ENCODE measurements at places on chromosomes 7 and 10. TPM values are rescaled to one million over a fixed set of nuclear protein-coding genes. Genes with fewer than 3 reads are reported as not detected.
A peak's percentile ranks its signal among the peaks of the same experiment; 100 is the strongest.

DNA sequence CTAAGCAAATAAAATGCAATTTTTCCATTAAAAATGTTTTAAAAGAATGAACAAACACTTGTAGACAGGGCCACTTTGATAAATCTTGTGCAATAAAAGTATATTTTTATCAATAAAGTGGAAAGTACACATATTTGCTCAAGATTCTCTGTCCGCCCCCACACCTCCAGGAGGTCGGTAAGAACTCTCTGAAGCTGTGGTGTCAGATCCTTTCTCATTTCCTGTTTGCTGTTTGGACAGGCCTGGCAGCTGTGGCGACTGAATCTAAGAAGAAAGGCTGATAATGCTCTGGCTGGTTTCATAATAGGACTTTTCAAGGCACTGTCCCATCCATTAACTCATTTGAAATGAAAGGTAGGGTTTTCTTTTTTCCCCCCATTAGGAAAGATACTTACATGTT is 15.3 kb upstream of the ASB4 start:
- DNase-seq = no peak

GRCh38 chr10:15106352-15107013 is 9.3 kb downstream of the RPP38 start:
- DNase-seq = no peak

GRCh38 chr7:4556868-4557793 is 125.0 kb upstream of the FOXK1 start:
- peak; percentile 15 for DNase-seq

DNA sequence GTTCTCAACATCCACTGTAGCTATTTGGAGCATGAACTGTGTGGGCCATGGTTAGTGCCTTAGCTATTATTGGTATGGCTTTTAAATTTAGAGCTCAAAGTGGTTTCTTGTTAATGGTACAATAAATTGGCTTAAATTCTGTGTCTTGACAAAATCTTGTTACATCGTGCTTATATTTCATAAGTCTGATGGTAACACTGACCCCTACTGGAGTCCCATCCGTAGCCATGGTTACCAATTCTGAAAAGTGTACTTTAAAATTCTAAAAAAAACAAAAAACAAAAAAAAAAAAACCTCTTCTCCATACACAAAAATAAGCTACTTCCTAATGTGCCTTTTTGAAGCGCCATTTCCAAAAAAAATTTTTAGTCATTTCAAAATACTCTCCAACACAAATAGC is 6.4 kb upstream of the RPP30 start:
- no peak for DNase-seq

DNA sequence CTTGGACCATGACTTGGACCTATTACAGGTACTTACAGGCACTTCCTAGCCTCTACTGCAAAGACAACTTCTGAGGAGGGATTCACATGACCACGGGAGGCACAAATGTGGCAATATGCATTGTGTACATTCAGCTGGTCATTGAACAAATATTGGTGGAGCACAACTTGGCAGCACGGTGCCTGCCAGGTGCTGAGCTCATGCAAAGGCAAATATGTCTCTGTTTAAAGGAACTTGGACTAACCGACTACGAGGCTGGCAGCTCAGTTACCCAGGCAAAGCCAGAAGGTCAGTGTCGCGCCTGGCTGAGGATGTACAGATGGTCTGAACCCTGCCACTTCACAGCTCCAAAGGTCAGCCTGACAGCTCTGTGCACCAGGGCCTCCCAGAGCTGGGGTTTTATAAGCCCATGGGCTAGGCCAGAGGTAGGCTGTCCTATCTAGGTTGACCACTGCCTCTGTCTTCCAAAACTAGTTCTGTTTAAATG is 6.1 kb downstream of the DENND11 start:
- no peak for DNase-seq

DNA sequence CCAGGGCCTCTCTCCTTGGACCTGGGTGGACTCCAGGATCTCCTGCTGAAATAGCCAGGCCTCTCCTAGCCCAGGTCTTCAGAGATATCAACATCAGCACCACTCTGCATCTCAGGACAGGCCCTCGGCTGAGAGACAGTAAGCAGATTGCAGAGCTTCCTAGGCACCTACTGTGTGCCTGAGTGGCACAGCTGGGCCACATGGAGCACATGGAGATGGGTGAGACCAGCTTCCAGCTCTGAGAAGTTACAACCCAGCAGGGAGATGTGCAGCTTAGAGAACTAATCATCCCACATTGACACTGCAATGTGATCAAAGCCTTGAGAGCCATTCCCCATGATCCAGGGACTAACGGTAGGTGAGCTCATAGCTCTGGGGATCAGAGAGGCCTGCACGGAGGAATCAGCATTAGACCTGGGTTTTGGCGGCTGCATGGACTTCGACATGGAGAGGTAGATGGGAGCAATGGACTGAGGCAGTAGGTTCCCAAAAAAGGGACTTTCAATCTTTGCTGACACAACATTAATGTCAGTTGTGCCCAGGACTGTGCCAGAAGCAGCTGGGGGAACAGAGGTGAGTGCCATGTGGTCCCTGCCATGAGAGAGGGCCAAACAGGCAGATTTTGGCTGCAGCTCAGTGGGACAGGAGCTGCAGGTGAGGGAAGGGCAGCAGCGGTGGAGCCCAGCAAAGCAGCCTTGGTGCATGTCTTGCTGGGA is 76.0 kb upstream of the LEP start:
- DNase-seq = no peak

DNA sequence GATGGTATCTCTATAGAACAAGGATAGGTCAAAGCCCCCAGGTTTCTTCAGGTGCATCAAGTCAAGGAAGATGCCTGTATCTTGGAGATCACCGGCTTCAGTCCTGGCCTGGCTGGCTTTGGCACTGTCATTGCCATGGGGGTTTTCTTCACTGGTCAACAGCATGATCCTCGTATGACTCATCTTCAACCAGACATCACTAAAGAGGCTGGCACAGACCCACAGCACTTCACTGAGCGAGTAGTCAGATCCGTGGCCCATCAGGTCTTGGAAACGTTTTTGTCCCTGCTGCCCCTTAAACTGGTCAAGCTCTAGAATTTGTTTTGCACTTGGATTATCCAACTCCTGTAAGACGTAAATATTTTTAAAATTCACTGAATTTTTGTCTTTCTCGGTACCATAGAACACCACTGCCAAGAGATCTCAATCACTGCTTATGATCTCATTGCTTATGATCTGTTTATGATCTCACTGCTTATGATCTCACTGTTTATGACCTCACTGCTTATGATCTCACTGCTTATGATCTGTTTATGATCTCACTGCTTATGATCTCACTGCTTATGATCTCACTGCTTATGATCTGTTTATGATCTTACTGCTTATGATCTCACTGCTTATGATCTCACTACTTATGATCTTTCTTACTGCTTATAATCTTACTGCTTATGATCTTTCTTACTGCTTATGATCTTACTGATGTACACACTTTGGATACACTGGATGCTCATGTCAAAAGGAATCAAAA is 135.2 kb downstream of the CYP26A1 start:
- no peak for DNase-seq

GRCh38 chr7:107754642-107755041 is 10.7 kb downstream of the CBLL1 start:
- no peak for DNase-seq

DNA sequence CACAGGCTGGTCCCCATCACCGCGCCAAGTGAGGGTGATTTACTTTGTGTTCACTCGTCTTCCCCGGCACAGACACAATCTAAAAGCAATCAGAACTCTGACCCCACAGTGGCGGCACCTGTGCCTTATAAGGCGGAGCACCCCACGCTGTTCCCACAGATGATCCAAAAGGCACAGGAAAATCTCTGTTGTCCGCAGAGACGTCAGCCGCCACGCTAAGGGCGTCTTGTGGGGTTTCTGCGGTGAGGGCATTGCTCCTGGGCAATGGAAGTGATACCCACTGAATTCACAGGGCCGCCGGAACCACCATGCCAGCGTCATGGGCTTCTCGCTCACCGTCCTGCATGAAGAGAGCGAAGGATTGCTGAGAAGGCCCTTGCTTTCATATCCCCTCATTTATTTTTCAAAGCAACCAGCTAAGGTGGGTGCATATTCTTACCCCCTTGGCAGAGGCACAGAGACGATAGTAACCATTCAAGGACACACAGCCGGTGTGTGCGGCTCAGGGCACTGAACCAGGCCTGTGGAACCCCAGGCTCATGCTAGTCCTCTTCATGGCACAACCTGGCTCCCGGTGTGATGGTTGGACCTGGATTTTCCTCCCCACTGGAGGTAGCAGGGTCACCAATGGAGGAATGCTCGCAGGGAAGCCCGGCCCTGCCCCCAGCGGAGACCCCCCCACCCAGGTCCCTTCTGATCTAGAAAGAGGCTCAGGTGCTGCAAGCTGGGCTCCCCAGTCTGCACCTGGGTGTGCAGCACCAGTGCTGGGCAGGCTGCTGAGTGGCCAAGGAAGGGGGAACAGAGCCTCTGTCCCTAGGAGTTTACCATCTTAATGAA is 279.0 kb downstream of the TCERG1L start:
- peak; percentile 55 for DNase-seq

- no peak for DNase-seq
Measured at GRCh38 chr7:14717816-14718215, 184.7 kb downstream of the DGKB start.

DNA sequence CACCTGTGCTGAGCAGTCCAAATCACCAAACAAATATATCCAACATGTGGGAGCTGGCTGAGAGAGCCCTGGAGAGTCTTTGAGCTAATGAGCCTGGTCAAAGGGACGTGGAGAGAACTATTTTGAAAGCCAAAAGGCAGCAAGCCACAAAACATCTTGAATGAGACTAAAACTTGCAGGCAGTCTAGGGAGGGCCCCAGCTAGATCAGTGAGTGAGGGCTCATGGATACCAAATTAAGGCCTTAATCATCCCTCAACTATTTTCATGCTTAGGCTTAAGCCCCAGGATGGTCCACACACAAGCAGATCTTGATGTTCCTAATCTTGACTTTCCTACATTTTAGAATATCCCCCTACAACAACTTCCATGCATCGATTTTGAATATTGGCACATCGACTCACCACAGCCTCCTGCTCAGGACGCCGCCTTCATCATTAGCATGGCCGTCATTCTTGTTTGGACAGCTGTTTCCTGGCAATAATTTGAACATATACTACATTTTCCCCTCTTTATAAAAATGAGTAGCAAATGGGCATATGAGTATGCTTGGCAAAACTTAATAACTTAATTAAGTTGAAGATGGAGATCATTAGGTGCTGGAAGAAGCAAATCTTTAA is 86.9 kb upstream of the ADAM12 start:
- DNase-seq = no peak

Gene ARMH3
- total RNA-seq = 50.4 TPM

Gene SHH
- not detected for total RNA-seq

Gene RAMP3
- total RNA-seq = 52.5 TPM

Gene HOXA1
- total RNA-seq = 0.19 TPM

Gene CYP26C1
- not detected for total RNA-seq

Gene BLNK
- 0.86 TPM for total RNA-seq

Gene PTEN
- total RNA-seq = 59.5 TPM

Gene PCLO
- total RNA-seq = 3.2 TPM

Data from cardiac septum (tissue), 1 donor.